ENCODE measurements at places on chromosomes 2 and 18.

GRCh38 chr2:23661276-23662050 is 265.5 kb downstream of the ATAD2B start:
- no peak for DNase-seq

DNA sequence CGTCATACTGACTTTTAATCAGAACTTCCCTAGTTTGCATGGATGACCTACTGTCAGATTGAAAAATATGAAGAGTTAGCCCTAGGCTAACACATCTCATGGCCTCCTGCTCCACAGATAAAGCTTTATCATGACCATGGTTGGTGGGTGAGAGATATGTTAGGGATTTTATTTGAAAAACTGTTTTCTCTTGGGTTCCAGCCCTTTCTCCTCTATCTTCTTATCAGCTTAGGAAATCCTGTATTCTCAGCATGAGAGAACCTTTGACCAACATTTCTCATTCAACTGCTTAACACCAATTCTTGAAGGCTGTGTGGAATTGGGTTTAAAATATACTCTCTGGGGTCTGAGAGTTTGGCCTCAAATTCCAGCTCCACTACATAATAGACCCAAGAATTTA is 1407.0 kb upstream of the CELF4 start:
- no peak for DNase-seq

GRCh38 chr2:171524018-171524401 is 1.7 kb downstream of the CYBRD1 start:
- no peak for DNase-seq

GRCh38 chr18:60347526-60348045 is 25.0 kb downstream of the MC4R start:
- no peak for DNase-seq

Data from GM12892 (cell line).